ENCODE measurements at places on chromosomes 7 and 10.

GRCh38 chr10:124132306-124132705, 38.9 kb upstream of the CHST15 start:
- DNase-seq = no peak

DNA sequence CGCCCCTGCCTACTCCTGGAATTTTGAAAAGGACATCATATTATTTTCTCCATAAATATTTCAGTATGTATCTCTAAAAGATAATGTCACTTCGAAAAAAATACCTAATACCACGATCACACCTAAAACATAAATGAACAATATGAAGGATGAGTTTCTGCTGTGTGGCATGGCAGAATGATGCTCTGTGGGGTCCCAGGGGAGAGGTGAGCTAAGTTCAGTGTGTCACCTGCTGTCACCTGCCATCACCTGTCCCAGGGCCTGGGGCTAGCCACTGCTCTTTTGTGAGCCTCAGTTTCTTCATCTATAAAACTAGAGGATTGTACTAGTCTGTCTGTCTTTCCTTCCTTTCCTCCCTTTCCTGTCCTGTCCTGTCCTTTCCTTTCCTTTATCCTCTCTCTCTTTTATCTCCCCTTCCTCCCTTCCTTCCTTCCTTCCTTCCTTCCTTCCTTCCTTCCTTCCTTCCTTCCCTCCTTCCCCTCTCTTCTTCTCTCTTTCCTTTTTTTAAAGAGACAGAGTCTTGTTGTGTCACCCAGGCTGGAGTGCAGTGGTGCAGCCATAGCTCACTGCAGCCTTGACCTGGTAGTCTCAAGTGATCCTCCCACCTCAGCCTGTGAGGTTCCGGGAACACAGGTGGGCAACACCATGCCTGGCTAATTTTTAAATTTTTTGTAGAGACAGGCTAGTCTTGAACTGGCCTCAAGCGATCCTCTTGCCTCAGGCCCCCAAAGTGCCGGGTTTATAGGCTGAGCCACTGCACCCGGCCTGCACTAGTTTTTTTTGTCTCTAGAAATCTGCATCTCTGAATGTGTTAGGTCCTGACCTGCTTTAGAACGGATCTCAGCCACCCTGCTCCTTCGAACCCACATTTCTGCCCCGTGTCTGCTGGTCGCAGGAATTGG, 43.1 kb downstream of the CUX1 start:
- no peak for DNase-seq

GRCh38 chr7:149772241-149772955, 990 bp downstream of the ZNF467 start:
- DNase-seq = no peak

GRCh38 chr7:158257001-158257400, 330.6 kb downstream of the PTPRN2 start:
- no peak for DNase-seq

DNA sequence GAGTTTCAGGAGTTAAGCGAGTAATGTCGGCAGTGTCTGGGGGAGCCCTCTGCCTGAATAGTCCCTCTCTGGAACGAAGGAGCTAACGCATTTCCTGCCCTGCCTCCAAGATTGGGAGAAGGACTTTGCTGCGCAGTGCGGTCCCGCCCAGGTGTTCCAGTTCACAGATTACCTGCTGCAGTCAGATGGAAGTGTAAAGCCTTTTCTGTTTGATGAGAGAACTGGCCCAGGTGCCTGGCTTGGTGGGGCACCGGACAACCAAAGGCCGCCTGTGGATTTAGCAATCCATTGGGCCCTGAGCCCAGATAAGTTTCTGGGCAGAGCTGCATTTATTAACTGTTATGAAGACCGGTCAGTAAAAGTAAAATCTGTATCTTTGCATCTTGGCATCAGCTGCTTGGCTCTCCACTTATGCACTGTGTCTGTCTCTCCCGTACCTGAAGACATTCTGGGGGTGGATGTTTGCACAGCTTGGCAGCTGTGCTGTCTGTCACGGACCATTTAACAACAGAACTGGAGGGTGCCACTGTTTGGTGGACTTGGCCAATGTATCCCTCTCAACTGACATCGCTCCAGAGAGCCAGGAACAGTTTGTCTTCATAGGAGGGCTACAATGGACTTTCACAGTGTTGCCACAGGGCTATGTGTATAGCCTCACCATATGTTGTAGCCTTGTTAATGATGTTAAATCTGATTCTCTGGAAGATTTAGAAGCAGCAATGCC, 654.7 kb upstream of the ZWINT start:
- no peak for DNase-seq

DNA sequence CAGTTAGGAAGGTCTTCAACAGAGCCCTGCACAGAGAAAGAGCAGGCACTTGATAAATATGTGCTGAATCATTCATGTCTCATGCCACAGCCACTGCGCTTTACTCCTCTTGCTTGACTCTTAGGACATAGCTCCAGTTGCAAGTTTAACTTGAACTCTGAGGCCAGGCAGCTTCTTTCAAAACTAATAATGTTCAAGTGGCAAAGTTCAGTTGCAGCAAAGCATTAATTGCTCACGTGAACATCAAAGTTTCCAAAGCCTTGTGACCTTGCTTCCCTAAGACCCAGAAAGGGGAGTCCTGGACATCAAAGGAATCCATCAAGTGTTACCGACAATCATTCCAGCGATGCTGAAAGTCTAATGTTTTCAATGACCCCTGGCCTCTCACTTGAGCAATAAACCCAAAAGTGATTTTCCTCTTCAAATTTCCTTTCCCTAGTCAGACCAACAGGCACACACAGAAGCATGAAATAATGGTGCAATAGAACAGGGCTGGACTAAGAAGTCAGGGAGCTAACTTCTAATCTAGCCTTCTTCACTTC, 21.8 kb upstream of the TECTB start:
- DNase-seq = no peak

- DNase-seq = no peak
Measured at GRCh38 chr10:104232613-104233102, 494 bp upstream of the CFAP43 start.

DNA sequence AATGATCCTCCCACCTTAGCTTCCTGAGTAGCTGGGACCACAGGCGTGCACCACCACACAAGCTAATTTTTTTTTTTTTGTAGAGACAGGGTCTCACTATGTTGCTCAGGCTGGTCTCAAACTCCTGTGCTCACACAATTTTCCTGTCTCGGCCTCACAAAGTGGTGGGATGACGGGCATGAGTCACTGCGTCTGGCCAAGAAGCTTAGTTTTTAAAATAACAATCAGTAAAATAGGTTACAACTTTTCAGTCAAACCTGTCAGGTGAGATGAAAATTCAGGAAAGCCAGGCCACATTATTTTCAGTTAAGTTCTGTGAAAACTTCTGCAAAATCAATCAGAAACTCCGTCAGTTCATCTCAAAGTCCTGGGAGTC, 55.4 kb downstream of the FAM241B start:
- no peak for DNase-seq

DNA sequence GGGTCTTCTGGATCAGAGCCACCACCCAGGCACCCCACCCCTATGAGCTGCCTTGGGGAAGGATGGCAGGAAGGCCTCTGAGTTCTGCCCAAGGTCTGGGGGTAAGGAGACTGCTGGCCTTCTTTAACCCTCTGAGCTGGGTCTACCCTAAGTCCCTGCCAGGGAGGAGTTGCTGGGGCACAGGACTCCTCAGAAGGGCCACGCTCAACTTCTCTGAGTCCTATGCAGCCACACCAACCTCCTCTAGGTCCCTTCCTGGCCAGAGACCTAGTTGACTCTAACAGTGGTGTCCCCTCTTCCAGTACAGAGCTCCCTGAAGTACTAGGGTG, 2.6 kb upstream of the NEURL1 start:
- no peak for DNase-seq

DNA sequence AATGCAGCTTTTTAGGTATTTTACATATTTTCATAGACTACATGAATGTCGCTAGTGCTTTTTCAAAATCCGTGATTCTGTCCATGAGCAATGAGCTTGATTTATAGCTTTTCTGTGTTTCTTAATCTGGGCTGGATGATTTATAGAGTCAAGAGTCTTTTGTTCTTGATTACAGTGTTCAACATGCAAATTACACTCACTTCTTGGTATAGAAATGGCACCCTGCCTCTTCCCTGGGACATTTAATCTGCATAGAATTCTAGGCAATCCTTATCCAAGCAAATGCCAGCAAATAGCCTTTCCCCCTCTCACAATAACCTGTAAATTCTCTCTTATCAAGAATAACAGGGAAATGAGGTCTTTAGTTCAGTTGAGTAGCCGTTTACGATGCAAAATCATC, 246.2 kb upstream of the SEMA3C start:
- no peak for DNase-seq

- DNase-seq = no peak
Measured at GRCh38 chr10:103905441-103905840, 12.5 kb downstream of the STN1 start.

DNA sequence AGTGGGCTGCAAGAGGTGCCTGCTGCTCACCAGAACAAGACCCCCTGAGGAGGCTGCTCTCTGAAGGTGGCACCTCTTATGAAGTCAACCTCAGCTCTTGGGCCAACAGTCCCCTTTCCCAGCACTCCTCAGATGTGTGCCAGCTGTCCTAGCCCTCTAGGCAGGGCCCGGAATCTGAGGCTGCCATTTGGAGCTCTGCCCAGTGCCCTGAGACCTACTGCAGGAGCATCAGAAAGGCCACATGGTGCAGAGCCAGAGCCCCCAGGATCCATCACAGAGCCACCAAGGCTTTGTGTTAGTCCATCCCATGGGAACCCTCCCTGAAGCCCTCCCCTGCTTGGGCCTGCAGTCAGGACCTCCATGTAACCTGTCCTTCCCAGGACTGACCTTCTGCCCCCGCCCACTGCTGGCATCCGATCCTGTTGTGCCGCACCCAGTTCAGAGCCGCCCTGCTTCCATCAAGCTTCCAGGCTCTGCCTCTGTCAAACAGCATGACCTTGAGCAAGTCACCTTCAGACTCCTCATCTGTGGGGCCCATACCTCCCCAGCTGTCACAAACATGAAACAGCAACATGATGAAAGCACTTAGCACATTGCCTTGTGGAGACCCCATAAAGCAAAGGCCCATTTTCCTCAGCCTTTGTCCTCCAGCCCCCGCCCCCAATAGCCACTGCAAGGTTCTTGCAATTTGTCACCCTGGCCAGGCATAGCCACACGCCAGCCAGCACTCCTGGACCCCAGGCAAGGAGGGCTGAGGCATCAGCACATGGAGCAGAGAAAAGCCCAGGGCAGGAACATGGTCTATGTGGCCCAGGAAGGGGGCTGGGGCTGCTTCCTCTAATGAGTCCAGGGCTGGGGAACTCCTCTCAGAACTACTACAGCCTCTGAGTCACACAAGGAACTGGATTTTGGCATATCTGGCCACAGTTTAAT, 51.7 kb downstream of the GRID1 start:
- DNase-seq = no peak

DNA sequence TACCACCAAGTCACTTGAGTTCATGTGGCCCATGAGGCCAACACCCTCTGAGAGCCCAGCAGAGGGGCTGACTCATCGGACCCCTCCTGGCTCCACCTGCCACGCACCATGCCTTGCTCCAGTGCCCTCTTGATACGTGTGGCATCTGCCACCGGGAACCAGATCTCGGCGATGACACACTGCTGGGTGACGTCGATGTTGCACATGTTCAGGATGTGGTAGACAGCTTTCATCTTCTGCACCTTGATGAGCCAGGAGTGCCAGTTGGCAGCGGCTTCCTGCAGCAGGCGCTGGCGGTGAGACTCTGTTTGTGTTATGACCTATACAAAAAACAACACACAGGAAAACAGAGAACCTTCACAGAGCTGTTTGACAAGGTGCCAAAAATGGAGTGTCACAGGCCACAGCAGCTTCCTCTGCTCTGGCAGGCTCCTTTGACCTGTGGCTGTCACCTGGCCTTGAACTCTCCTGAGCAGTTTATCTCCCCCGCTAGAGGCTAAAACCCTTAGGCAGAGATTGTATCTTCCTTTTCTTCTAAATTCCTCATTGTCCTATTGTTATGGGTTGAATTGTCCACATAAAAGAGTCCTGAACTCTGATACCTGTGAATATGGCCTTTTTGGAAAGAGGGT, 45.2 kb upstream of the TMEM213 start:
- DNase-seq = no peak

DNA sequence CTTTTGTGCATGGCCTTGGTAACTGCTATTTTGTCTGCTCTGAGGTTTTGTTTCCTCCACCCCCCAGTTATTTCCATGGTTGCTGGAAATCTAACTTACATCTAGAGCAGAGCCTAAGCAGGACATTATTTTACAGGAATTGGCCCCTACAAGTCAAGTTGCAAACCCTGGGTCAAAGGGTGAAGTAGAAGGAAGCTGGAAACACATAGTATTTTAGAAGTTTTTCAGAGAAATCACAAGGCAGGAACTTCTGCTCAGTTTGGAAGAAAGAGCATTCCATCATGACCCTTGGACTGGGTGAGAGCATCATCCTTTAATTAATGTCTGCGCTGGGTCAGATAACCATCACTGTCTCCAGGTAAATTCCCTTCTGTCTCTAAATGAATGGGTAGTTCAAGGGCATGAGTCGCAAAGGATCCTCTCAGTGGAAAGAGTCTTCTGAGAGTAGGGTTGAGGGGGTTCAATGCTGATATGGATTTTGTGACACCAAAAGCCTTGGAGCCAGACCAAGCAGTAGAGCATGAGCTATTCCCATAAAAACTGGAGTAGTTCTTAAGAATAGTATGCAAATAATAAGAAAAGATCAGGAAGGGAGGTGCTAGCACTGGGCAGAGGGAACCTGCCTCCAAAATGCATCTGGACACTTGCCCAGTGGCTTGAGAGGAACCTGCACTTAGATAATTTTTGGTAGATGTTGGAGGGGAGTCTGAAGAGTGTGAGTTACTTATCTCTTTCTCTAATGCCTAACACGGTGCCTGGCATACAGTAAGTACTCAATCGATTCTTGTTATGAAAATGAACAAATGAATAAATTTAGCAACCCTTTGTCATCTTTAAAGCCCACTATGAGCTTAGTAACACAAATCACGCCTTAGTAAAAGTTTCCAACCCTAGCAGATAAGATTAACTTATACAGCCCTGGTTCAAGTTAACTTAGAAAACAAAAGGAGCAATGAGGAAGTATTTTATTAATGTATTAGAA, 160.6 kb upstream of the ADO start:
- DNase-seq = no peak

- no peak for DNase-seq
Measured at GRCh38 chr10:48221814-48222213, 52.7 kb downstream of the FRMPD2 start.

DNA sequence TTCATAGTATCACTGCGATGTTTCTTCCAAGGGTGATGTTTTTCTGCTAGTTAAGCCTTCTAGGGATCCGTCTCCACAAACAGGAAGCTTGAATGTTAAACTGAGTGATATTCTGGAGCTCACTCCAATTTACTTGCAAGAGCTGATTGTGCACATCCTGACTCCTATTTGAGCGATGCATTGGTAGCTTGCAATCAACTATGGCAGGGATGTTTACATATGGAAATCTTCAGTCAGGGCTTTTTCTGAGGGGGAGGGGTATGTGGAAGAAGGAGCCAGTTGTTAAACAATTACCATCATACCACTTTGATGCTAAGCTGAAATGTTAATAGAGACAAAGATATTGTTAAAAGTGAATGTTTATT, 43.2 kb upstream of the NXPH1 start:
- DNase-seq = no peak

All from GM13977 (cell line).